ENCODE measurements at places on chromosomes 7 and 10. TPM values are rescaled to one million over a fixed set of nuclear protein-coding genes. Genes with fewer than 3 reads are reported as not detected.
A peak's percentile ranks its signal among the peaks of the same experiment; 100 is the strongest.

GRCh38 chr10:87960230-87960629 is 96.8 kb downstream of the PTEN start:
- no peak for DNase-seq

GRCh38 chr10:4543938-4544533 is 282.0 kb upstream of the AKR1E2 start:
- no peak for DNase-seq

DNA sequence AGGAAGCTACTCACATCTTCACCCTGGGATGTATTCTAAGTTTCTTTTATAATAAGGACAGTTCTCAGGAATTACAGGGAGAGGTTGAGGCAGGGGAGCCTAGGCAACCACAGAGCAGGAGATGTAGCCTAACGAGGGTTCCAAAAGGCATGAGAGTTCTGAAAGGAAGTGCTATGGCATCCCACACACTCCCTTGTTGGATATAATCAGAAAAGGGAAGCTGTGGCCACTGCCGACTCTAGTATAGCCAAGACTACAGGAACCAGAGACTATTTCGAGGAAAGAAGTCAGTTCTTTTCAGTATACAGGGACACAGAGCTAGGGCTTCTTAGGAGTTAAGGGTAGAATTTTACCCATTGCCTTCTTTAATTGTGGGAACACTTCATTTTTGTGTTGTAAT is 11.0 kb downstream of the PRR15 start:
- DNase-seq = no peak

DNA sequence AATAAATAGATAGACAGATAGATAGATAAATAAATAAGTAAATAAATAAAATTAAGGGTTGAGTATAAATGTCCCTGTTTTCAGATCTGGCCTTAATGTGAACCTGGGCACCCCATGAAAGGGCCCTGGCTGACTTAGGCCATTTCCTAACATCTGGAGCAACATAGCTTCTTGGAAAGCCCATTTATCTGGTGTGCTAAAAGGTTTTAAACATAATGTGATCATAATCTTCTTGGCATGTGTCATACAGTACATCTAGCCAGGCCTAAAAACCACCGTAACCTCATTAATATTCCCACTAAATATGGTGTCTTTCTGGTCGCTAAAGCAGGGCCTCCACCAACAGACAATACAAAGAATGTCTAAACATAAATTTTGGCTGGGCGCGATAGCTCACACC is 142.8 kb downstream of the BTAF1 start:
- no peak for DNase-seq

- peak; percentile 64 for DNase-seq
Measured at GRCh38 chr10:58967551-58968388, 208.7 kb upstream of the PHYHIPL start.

GRCh38 chr7:128937647-128938543 is at the start of gene IRF5:
TSS of gene IRF5 (plus strand) at chr7:128937927. CDS start at chr7:128942082, 4,155 bp downstream.
- no peak for DNase-seq

DNA sequence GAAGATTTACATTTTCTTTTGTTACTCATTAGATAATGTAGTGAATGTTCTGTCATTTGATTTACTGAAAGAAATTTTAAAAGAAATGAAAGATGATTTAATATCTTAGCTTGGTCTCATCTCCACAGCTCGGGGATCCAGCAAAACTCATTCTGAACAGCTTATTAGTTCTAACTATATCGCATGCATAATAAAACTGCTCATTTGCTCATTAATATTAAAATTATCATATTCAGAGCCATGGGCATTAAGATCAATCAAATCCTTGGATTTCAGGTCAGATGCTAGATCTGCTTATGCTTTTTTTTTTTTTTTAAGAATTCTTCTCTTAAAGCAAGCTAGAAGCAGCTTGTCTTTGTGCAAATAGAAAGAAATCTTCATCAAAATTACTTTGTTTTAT is 246.1 kb downstream of the FOXP2 start:
- DNase-seq = no peak

DNA sequence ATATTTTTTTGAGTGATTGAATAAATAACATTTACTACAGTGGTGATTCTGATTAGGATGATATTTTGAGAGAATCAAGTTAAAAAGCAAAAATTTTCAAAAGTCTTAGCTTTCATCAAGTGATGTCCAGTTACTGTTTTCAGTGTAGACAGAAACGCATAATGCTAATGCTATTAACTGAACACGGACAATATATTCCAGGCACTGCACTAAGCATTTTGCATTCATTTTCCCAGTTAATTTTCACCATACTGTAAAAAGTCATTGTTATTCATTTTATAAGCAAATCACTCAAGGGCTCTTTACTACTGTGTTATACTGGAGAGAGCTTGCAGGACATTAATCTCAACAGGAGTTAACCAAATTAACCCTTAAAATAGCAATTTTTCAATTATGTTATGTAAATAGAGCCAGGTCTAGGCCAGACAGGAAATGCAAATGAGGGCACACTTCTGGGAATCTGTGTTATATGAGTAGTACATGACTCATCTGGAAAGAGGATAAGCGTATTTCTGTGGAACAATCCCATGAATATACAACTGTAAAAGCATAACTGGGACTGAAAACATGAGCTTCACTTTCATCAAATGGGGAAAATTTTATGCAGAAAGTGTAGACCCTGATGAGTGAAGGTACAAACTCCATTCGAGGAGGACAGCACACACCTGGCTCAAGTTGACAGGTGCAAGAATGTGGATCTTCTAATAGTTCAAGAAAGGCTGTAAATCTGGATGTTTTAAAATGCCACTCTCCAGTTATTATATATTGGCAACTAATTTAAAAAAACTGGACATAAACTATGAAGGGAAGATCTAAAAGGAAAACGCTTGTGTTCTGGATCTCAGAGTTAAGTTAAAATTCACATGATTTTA is 75.4 kb downstream of the ANK3 start:
- no peak for DNase-seq

GRCh38 chr7:139704308-139704879 is 73.4 kb downstream of the HIPK2 start:
- no peak for DNase-seq

DNA sequence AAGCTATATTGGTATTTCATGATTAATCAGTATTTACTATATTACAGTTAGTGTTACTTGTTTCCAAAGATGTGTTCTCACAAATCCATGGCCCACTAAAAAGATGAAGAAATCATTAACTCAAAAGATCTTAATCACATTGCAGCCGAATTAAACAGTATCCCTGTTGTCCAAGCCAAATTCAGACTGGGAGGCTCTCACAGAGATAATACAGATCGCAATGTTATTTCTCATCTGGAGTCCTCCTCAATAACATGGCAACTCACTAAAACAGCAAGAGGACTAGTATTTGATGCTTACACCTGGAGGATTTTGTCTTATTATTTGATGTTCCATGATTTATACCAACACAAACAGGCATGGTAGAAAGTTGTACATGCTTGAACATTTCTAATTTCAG is 23.4 kb downstream of the CYP51A1 start:
- DNase-seq = no peak

GRCh38 chr7:35754741-35755140 is 46.1 kb upstream of the SEPTIN7 start:
- DNase-seq = no peak

DNA sequence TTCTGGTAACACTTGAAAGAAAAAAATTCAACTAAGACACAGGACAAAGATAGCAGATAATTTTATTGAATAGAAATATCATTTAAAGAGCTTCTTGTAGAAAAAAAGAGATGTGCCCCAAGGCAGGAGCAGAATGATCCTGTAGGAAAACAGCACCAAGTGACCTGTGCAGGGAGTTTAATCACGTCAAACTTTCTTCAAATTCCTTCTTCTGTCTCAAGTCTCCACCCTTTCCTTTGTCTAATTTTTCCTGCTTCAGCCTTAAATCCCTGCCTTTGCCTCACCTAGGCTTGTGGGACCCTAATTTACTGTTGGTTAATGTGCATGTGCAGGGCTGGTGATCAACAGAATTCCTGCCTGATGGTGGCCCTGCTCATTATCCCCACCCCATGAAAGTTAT is 481.4 kb downstream of the IPMK start:
- no peak for DNase-seq

GRCh38 chr10:131775833-131776232 is 125.0 kb upstream of the PPP2R2D start:
- DNase-seq = no peak

DNA sequence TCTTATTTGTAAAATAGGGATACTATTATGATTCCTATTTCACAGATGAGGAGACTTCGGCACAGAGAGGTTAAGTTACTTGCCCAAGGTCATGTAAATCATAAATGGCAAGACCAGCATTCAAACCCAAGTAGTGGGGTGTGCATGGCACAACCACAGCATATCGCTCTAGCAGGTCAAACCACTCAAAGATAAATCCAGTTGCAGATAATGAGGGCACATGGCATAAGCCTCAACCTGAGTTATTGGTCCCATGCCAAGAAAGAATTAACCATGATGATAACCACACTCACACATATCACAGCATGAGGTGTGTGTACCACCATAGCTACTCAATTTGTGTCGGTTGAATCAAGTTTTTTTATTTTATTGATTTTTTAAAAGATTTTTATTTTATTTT is 180.5 kb downstream of the CREB5 start:
- no peak for DNase-seq

DNA sequence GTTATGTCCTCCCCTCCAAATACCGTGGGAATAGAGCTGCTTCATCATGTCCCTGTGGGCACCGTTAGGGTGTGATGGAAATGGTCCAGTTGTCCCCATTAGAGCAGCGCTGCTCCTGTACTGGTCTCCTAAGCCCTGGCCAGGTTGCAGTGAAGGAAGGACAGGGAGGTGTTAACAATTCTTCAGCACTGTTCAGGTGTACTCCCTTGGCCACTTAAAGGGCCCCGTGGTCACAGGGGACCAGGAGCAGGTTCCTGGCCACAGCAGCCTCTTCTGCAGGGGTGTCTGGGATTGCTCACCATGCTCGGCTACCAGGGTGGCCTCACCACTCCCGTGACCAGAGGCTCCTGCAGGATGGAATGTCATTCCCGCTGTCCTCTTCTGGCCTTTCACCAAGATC is 65.8 kb downstream of the MINDY4 start:
- DNase-seq = no peak

DNA sequence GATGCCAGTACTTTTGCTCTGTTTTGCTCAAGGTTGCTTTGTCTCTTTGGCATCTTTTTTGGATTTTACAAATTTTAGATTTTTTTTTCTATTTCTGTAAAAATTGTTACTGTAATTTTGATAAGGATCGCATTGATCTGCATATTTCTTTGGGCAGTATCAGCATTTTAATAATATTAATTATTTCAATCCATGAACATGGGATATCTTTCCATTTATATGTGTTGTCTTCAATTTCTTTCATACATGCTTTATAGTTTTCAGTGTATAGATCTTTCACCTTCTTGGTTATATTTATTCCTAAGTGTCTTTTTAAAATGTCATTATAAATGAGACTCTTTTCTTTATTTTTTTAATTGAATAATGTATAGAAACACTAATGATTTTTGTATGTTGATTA is 301.6 kb upstream of the SEMA3D start:
- DNase-seq = no peak

- DNase-seq = no peak
Measured at GRCh38 chr10:124701435-124701834, 42.7 kb downstream of the FAM53B start.

DNA sequence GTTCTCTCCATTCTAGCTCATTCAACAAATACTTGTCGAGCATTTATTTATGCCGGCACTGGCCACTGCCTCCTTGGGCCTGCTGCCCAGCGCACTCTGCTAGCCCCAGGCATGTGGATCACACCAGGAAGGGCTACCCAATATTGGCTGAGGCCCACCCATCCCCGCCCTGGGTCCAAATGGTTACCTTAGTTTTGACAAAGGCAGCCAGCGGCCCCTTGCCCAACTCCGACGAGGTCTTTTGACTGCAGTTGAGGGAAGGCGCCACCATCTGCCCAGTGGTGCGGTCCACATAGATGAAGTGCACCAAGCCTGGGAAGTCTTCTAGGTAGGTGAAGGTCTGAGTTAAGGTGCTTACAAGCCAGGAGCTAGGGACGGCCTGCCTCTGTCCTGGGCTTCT is 7.2 kb upstream of the PYROXD2 start:
- no peak for DNase-seq

DNA sequence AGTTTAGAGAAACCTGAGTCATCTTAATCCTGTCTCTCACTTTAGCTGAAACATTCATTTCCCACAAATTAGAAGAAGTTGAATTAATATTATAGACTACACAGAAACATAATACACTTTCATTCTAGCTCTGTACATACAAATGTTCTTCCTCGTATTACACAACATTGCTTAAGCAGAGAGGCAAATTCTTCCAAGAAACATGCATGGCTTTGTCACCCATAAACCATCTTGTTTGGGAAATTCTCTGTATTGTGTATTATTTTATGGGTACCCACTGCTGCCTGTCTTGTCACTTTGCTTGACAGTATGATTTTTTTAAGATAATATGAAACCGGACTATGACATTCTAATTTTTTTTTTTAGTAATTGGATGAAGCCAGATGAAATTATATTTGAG is 104.0 kb downstream of the SRI start:
- no peak for DNase-seq

DNA sequence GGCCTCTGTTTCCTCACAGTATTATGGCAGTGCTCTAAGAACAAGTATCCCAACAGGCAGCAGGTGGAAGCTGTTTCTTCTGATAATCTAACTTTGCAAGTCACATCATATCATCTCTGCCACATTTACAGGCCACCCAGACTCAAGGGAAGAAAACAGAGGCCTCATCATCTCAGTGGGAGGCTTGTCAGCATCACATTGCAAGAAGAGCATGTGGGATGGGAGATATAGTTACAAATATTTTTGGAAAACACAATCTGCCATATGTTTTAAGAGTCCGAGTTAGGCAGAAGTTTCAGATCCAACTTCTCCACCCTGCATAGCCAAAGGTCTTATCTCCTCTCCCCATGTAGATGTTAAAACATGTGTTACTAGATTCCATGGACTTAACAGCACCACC is 130.4 kb upstream of the PDE1C start:
- no peak for DNase-seq

GRCh38 chr7:26667514-26668133 is 196.8 kb downstream of the SKAP2 start:
- peak; percentile 53 for DNase-seq

DNA sequence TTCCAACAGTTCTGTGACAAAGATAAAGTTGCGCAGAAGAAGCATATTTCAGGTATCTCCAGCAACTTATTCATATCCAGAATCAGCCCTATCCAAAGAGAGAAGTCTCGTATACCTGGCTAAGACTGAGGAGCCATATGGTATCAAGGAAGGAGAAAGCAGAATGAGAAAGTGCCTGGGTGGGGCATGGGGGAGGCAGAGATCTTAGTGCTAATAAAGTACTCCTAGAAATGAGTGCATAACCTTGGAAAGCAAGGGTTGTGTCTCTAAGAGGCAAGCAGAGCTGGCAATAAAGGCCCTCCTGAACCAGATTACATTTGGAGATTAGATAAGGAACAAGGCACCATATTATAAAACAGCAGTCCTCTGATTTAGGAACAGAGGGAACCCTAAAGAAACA is 12.7 kb downstream of the TASOR2 start:
- no peak for DNase-seq

- no peak for DNase-seq
Measured at GRCh38 chr7:12572941-12573575, 2.5 kb downstream of the SCIN start.

Gene PNLIP
- total RNA-seq = not detected

Gene ZNF25
- 7.7 TPM for total RNA-seq

Gene FBXL13
- total RNA-seq = 1.1 TPM

Gene FAM25C
- total RNA-seq = not detected

Gene FIGNL1
- total RNA-seq = 11.1 TPM

Gene CCSER2
- 168 TPM for total RNA-seq

Gene CYP26C1
- total RNA-seq = 0.10 TPM

Gene IFIT1B
- not detected for total RNA-seq

Gene TUBGCP2
- total RNA-seq = 61.4 TPM

Gene ZNF804B
- 0.10 TPM for total RNA-seq
